Stimulated activated CD4-positive, alpha-beta T cell treated with anti-CD3 and anti-CD28 coated beads, Interleukin-12 subunit alpha, Interleukin-12 subunit beta, amount 100 ng/mL, for 24 hours (primary cell): ENCODE measurements at places on chromosomes 4 and X.

DNA sequence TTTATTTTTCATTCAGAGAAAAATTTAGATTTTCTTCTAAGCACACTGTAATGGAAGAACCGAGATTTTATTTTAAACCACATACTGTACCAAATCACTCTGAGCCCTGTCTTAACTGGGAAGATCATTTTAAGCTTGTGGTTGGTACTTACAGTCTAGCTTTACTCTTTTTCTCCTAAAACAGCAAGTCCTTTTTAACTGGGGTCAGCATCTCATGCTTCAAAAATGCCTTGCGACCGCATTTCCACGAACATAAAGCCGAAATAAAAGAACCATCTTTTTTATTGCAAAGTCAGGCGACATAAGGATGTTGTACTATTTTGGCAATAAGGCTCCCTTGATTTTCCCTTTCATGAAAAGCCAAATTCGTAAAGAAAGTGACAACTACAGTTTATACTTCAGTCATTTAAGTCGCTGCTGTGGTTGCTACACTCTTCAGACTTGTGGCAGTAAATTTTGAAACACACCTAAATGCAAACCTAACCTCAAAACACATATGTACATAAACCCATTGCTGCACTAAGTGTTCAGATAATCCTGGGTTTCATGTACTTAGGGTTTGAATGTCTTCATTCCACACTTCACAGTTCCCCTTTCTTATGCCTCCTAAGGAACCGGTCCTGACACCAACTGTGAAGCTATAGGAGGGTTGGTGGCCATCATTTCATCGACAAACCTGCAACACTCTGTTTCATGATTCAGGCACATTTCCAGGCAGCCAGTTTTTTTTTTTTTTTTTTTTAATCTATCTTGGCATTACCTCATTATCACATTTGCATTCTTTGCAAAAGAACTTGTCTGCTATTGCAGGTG, 3.0 kb downstream of the STOX2 start:
- DNase-seq: no peak

DNA sequence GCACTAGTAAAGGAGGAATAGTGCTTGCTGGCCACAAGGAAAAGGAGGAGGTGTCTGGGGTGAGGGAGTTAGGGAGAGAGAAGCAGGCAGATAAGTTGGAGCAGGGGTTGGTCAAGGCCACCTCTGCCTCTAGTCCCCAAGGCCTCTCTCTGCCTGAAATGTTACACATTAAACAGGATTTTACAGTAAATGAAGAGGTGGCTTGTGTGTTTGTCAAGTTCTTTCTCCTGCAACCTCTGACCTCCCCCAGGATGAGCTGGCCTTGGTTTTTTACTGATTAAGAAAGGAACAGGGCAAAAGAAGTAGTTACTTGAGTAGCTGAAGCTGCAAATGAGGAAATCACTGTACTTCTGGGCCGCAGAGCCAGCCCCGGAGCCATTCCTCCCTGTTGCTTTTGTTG, 2.0 kb downstream of the GJB1 start:
- DNase-seq: no peak

DNA sequence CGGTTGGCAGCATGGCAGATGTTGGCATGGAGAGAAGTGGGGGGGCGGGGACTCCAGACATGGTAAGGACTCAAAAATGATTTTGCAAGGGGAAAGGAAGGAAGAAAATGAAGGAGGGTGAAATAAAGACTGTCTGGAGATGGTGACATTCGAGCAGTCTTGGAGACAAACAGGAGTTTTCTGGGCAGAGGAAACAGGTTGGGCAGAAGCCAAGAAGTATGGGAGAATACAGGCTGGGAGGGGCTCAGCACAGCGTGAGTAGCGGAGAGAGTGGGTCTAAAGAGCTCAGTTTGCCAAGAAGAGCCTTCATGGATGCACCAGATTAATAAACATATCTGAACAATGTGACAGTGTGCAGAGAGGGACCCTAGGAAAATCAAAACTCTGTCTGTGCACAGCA, 13.3 kb upstream of the CRMP1 start:
- no peak for DNase-seq

- DNase-seq: no peak
Measured at GRCh38 chr4:174316546-174316945, 32.8 kb downstream of the CEP44 start.

DNA sequence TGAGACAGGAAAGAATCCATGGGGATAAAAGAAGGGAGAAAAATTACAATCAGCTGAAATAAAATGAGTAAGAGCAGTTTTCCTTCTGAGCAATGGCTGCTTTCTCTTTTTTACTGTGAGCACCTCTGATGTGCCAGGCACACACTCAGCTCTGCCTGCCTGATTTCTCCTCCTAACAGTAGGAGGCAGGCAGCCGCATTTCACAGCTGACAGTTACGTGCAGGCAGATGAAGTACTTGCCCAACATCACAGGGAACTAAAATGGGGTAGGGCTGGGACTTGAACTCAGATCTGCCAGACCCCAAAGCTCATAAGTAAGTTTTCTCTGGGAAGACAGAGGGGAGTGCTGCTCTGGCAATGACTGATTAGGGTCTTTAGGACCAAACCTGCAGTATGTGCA, 54.6 kb downstream of the C4orf50 start:
- DNase-seq: no peak

DNA sequence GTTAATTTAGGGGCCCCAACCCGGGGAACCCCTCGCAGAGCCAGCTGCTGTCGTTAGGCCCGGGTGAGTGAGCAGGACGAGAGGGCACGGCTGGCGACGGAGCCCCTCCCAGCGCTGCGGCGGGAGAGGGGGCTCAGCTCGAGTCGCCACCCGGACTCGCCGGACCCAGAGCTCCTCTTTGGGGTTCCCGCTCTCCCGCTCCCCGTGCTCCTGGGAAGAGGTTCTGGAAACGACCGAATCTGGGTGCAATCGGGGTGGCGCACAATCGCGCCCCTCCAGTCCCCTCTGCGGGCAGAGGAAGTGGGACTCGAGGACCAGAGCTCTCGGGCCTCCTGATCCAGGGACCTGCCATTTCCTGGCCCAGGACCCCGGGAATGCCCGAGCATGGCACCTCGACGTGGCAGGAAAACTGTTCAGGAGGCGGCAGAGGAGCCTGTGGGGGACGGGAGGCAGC, 37.3 kb upstream of the ARAF start:
- no peak for DNase-seq

- no peak for DNase-seq
Measured at GRCh38 chrX:153828723-153829548, 1.4 kb downstream of the PDZD4 start.

- DNase-seq: no peak
Measured at GRCh38 chr4:163554870-163555465, 60.5 kb downstream of the TMA16 start.

- no peak for DNase-seq
Measured at GRCh38 chr4:28179126-28179525, 1318.5 kb downstream of the STIM2 start.

- DNase-seq: no peak
Measured at GRCh38 chr4:56055991-56056390, 107.2 kb downstream of the CEP135 start.

- no peak for DNase-seq
Measured at GRCh38 chr4:40194602-40195161, 2.1 kb upstream of the RHOH start.

DNA sequence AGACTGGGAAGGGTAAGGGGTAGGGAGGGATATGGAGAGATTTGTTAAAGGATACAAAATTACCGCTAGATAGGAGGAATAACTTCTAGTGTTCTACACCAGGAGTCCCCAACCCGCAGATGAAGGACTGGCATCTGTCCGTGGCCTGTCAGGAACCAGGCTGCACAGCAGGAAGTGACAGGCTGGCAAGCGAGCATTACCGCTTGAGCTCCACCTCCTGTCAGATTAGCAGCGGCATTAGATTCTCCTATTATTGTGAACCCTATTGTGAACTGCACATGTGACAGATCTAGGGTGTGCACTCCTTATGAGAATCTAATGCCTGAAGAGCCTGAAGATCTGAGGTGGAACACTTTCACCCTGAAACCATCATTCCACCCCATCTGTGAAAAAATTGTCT, 27.9 kb upstream of the BBS7 start:
- no peak for DNase-seq

DNA sequence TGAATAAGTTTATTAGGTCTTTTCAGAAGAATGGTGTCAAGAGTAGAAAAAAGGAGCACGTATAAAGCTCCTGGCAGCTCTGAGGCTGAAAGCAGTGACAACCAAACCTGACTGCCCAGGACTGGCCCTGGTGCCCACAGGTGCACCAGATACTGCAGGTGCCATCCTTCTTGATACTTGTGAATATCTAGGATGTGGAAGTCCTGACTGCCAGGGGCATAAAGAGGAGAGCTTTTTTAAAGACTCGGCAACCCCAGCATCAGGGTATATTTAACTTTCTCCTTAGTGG, 60.7 kb downstream of the TMEM150C start:
- no peak for DNase-seq

- DNase-seq: no peak
Measured at GRCh38 chr4:165838575-165838974, 34.5 kb upstream of the TLL1 start.

DNA sequence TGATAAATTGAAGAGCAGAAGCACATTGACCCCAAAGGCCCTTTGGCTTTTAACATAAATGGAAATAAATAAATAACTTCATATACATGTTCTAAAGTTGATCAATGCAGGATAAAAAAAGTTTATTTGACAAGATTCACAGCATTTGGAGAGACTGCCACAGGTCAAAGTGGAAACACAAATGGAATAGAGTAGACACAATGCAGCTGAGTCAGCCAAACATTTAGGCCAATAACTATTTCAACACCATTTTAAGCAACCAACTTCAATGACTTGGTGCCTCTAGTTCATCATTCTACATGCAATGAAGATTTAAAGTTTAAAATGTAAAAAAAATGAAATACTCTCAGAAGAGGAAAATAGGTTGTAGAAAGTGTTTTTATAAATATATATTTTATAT, 365.2 kb downstream of the FAT4 start:
- DNase-seq: no peak

GRCh38 chr4:40962551-40963180, 212.9 kb downstream of the NSUN7 start:
- DNase-seq: no peak

GRCh38 chr4:1492651-1493539, 86.7 kb upstream of the NKX1-1 start:
- DNase-seq: no peak

- DNase-seq: no peak
Measured at GRCh38 chr4:177302371-177303100, 7.1 kb upstream of the NEIL3 start.

- DNase-seq: no peak
Measured at GRCh38 chrX:133607419-133608348, 192.4 kb upstream of the GPC4 start.

GRCh38 chr4:164700471-164700870, 53.5 kb upstream of the SMIM31 start:
- DNase-seq: no peak

GRCh38 chr4:140943486-140944198, 187.5 kb upstream of the TBC1D9 start:
- no peak for DNase-seq

- no peak for DNase-seq
Measured at GRCh38 chr4:5638976-5639375, 69.4 kb downstream of the EVC2 start.

- no peak for DNase-seq
Measured at GRCh38 chrX:78574306-78574705, 84.8 kb downstream of the RTL3 start.

- DNase-seq: no peak
Measured at GRCh38 chrX:70338290-70338689, 48.4 kb downstream of the KIF4A start.
